ENCODE measurements at places on chromosomes 12 and 14.

- no peak for DNase-seq
Measured at GRCh38 chr12:31218203-31219025, 107.5 kb downstream of the SINHCAF start.

DNA sequence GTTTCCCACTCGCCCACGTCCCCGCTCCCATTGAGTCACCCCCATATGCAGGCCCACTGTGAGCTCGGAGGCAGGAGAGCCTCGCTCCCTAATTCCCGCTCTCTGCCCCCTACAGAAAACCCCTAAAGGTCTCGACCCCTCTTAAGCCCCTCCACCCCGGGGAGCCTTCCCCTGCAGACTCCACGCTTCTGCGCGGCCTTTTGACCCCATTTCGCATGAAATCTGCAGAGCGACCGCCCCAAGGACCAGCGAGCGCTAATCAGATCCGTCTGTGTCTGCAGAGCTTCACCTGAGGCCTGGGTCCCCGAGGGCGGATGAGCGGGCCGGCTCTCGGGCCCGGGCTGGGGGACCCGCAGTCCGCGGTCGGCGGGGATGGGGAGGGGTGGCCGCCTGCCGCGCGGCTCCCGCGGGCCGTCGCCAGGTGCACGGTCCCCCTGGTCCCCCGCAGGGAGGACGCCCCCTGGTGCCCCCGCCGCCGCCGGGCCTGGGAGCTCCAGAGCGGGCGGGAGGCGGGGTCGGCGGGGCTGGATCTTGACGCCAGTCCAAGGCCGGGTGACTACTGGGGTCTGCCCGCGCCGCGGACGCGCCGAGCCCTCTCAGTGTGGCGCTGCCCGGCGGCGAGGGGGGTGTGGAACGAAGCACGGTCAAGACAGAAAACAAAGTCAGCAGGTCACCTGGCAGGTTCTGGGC is 10.1 kb downstream of the BMP4 start:
- no peak for DNase-seq

DNA sequence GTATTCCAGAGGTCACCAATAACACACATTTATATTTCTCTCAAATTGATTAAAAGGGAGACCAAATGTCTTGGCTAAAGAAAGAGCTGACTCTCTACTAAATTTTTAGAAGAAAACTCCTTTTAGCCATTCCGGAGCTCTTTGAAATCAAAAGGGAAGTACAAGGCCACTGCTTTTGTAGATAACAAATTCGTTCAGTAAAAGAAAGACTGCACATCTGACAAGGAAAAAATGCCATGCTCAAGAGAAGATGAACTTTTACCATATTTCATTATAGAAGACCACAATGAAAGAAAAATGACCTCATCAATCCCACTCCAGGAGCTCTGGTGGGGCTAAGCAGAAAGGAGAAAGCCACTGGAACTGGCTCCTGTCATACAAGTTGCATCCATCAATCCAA is 57.6 kb downstream of the SPTSSA start:
- DNase-seq, result no peak

GRCh38 chr14:73696466-73697400 is 17.5 kb downstream of the PNMA1 start:
- no peak for DNase-seq

DNA sequence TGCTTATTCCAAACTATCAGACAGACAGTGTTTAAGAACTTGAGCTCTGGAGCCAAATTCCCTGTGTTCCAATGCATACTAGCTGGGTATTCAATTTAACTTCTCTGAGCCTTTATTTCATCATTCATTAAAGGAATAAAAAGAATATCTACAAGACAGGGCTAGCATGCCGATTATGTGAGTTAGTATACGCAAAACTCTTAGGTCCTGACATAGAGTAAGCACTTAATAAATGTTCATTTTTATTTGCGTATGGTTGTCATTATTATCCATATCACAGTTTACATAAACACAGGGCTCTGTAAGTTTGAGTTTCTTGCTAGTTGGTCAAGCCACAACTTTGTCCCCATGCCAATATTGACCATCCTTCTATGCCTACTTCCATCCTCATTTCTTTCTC is 161.5 kb downstream of the NUAK1 start:
- no peak for DNase-seq

- no peak for DNase-seq
Measured at GRCh38 chr14:97382616-97383226, 585.5 kb downstream of the VRK1 start.

- no peak for DNase-seq
Measured at GRCh38 chr14:20801726-20802125, 918 bp downstream of the RNASE1 start.

DNA sequence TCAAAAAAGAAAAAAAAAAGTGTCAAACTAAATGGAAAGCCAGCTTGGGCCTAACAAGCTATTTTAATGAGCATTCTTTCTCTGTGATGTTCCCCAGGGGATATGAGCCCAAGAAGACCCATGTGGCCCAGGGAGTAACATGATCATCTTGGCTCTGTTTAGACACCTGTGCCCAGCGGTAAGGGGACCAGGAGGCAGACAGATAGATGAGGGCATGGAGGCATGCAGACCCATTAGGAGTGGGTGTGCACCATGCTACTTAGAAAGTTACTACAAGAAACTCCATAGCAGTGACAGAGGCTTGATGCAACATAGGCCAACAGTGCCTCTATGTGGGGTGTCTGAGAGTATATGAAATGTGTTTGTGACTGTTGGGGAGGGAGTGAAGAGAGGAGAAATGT is 3.1 kb upstream of the CREBL2 start:
- DNase-seq, result no peak

- DNase-seq, result no peak
Measured at GRCh38 chr12:89289720-89290119, 62.6 kb downstream of the DUSP6 start.

GRCh38 chr12:125249066-125249824 is 184.0 kb downstream of the AACS start:
- DNase-seq, result no peak

DNA sequence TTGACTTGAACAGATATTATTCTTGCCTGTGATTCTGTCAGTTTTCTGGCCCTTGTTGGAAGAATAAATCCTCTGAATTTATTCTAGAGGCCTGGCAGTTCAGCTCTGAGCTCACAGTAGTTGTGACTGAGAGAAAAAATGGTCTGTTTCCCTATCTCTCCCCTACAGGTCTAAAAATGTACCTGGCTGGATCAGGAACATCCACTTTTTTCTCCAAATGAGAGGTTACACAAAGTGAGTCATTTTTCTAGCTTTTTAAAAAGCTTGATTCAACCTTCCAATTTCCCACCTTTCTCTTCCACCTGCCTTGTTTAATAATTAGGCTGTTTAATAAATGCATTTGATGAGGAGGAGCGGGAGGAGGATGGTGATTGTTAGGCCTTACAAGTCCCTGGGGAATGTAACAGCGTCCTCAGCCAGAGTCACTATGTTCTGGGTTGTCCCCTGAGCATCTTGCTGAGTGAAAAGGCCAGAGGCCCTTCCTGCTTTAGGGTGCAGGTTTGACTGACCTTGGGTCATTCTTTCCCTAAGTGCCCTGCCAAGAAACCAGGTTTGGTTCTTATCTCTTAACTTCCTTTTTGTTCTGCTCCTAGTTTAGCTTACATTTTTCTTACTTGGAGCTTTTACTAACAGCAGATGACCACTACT is 91.7 kb upstream of the FUT8 start:
- no peak for DNase-seq

- no peak for DNase-seq
Measured at GRCh38 chr14:90299408-90299807, 32.3 kb downstream of the NRDE2 start.

- DNase-seq, result no peak
Measured at GRCh38 chr12:106871477-106871876, 84.2 kb upstream of the TMEM263 start.

DNA sequence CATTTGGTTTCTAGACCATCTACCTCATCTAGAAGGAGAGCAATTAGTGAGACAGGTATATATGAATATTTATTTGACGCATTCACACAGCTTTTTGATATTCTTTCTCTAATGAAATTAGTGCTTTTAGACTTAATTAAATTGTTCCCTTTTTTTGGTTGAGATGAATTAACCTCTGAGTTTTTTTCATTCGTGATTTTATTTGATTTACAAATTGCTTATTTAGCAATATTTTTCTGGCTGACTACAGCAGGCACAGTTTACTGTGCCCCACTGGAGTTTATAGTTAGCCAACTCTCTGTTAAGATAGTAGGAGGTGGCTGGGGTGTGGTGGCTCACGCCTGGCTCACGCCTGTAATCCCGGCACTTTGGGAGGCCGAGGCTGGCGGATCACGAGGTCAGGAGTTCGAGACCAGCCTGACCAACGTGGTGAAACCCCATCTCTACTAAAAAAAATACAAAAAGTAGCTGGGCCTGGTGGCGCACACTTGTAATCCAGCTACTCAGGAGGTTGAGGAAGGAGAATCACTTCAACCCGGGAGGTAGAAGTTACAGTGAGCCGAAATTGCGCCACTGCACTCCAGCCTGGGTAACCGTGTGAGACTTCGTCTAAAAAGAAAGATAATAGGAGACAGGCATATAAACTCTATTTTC is 16.7 kb downstream of the MDM2 start:
- DNase-seq, result no peak

GRCh38 chr14:83300476-83301064 is 1766.9 kb upstream of the SEL1L start:
- DNase-seq, result no peak

Measured in T-helper 2 cell (primary cell).